ENCODE measurements at places on chromosomes 2 and 18. TPM values are rescaled to one million over a fixed set of nuclear protein-coding genes. Genes with fewer than 3 reads are reported as not detected.

- DNase-seq = no peak
These were observed 34.8 kb downstream of the ASB1 start for GRCh38 chr2:238461491-238461890.

DNA sequence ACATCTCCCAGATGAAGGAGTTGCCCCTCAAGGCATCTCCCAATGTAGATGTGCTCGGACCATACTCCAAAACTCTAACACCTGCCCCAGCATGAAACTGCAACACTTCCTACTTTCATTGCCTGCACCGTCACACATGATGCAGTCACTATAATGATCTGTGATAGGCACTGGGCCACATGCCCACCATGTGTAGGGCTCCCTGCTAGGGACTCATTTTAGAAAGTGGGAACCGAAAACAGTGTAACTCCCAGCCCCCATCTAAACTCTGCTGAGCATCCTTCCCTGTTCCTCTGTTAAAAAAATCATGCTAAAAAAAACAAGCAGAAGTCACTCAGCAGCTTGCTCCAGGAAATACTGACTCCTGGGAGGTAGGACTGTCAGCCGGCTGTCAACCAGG lies 496.1 kb upstream of the RAB6C start:
- no peak for DNase-seq

DNA sequence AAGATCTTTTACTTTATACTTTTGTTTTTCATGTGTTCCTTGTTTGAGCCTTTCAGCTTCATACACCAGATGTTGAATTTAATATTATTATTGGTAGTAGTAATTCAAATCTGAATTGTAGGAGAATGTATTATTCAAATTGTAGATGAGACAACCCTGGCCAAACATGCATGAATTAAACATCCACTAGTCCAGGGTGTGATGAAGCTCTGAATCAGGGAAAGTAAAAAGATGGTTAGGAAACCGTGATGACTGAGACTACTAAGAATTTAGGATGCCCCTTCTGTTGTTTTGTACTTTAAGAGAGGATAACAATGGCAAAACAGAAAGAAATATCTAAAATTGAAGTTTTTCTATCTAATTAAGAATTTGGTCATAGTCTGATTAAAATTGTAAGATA lies 227.8 kb upstream of the CDH2 start:
- no peak for DNase-seq

DNA sequence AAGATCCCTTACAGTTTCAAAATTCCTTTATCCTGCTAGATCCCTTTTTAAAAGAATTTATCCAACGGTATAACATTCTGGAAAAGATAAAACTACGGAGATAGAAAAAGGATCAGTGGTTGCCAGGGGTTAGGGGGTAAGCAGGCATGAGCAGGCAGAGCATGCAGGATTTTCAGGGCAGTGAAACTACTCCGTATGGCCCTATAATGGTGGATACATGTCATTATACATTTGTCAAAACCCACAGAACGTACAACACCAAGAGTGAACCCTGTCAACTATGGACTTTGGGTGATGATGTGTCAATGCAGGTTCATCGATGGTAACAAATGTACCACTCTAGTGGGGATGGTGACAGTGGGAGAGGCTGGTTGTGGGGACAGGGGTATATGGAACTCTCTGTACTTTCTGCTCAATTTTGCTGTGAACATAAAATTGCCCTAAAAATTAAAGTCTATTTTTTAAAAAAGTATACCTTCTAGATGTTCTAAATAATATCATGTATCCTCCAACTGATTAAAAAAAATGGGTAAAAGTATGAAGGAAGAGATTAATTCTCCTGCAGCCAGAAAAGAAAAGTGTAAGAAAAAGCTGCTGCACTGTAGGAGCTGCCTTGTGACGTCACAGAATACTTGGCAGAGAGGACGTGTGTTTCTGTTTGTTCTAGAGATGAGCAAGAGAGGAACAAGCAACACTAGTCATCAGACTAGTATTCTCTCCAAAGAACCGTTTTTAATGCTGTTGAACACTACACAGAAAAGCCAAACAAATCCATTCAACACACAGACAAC lies 23.6 kb downstream of the ANKRD44 start:
- no peak for DNase-seq

Gene PDK1
- total RNA-seq = 7.7 TPM

Gene SLC5A7
- not detected for total RNA-seq

- DNase-seq = no peak
These were observed 57.1 kb upstream of the PAX3 start for GRCh38 chr2:222355860-222356259.

- peak; percentile 36 for DNase-seq
These were observed 68.4 kb downstream of the NAB1 start for GRCh38 chr2:190717306-190717705.

DNA sequence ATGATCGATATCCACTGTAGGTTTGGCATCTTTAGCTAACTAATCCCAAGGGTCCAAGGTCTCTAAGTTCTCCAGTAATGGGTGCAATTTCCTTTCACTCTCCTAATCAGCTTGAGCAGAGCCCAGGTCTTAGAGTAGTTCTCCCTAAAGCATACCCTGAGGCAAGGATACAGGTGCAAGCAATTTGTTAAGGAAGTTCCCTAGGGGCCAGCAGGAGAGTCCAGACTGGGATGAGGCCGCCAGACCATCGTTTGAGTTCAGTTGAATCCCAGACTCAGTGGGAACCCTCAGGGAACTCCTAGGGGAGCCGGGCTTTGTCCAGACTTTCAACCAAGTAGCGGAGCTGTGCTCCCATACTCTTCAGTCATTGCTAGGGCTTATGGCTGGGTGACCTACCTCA lies 835.4 kb upstream of the CDH2 start:
- DNase-seq = no peak

Gene UGT1A5
- not detected for total RNA-seq

Gene MAP2
- 61.2 TPM for total RNA-seq

- DNase-seq = peak; percentile 99
These were observed 118.5 kb downstream of the NRP2 start for GRCh38 chr2:205800773-205801172.

DNA sequence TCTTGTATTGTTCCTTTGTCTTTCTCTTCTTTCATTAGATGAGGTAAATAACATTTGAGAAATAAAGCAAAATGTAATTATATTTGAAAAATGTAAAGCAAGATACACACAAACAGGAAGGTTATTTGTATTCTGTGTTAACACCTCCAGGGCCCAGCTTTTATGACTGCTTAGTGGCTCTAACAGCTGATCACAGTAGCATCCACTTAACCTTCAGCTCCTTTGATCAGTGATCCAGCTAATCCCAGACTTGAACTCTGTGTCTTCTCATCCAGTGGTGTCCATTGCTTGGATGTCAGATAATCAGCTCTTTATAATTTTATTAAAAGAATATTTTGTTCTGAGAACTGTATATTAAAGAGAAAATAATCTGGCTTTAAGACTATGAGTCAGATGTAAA lies 44.5 kb downstream of the PSMD14 start:
- DNase-seq = no peak

Gene LYG1
- total RNA-seq = 0.35 TPM

Gene BIN1
- 36.9 TPM for total RNA-seq

- DNase-seq = peak; percentile 59
These were observed 17.2 kb downstream of the SH3YL1 start for GRCh38 chr2:246489-247144.

GRCh38 chr2:153532140-153532539 lies 53.6 kb upstream of the RPRM start:
- DNase-seq = no peak

- no peak for DNase-seq
These were observed 5.4 kb downstream of the GDF7 start for GRCh38 chr2:20672201-20672951.

GRCh38 chr2:39743269-39743776 lies 35.7 kb downstream of the THUMPD2 start:
- no peak for DNase-seq

- DNase-seq = no peak
These were observed 159.0 kb downstream of the RDH14 start for GRCh38 chr2:18401471-18401870.

GRCh38 chr18:57353940-57354461 lies 1.6 kb downstream of the ST8SIA3 start:
- DNase-seq = peak; percentile 22

Gene AFF3
- total RNA-seq = 0.16 TPM

DNA sequence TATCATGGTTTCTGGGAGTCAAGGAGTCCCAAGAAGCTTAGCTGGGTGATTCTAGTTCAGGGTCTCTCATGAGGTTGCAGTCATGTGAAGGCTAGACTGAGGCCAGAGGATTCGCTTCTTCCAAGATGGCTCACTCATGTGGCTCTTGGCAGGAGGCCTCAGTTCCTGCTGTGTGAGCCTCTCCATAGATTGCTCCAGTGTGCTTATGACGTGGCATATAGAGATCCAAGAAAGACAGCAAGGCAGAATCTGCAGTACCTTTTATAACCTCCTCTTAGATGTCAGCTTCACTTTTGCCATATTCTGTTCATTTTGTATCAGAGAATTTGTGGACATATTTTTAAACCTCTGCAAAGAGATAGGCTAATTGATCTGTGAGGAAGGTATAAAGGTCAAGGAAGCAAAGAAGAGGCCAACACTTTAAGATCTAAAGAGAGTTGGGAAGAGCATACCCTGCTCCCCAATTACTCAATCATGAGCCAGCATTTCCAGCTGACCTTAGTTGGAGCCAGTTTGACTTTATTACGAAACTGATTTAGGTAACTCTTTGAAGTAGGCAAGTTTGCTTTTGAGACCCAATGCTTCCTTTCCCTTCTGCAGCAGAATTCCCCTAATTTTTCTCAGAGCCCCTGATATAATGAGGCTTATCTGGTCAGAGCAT lies 134.7 kb downstream of the EML6 start:
- DNase-seq = no peak

Gene SS18
- total RNA-seq = 68.4 TPM

Gene SULT1C4
- 28.2 TPM for total RNA-seq

DNA sequence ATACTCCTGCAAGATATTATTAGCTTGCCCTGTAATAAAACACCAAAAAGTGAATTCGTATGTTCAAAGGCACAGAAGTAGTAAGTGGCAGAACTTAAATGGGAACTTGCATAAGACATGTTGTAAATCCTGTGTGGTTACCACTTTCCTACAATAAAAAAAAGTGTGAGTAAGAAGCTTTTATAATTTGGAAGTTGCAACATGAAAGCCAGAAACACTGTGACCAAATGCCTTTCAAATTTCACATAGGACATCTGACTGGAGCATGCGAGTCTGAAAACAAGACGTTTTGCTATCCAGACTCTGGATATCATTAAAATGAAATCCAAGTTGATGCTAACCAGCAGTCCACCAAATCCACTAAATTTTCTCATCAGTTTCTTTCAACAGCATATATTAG lies 886.2 kb upstream of the NRXN1 start:
- no peak for DNase-seq

- no peak for DNase-seq
These were observed 169.3 kb downstream of the KCNE4 start for GRCh38 chr2:223221139-223221835.

Gene PCBP1
- 360 TPM for total RNA-seq

DNA sequence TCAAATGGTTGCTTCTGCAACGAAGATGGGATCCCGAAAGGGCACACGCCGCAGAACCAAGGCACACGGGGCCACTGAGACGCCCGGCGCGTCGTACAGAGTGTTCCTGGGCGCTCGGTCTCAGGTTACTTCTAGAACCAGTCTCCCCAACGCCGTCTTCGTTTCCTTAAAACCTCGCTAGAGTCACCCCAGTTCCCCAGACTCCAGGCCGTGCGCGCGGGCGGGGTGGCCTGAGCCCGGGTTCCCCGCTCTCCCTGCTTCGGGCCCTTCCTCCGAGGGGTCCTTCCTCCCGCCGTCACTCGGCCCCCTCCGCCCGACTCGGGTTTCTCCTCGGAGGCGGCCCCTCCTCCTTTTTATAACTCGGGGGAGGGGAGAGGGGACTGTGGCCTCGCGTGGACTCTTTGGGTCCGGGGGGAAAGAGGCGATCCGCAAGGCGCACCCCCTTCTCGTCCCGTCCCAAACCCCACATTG lies 774 bp upstream of the FZD7 start:
- DNase-seq = peak; percentile 16

DNA sequence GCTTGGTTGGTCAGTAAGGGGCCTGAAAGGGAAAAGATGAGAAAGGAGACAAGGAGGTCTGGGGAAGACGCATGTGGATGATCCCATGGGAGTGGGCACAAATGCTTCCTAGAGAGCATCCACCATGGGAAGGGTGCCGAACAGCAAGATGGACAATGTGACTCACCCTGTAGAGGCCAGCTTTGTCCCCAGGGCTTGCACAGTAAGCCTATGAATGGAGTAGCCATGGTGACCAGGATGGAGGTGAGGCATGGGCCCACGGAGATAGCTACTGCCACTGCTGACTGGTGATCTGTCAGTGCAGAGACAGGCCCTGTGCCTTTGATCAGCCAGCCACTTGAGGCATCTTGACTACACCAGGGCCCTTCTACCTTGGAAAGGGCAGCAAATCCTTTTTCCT lies 172.6 kb downstream of the HAUS1 start:
- no peak for DNase-seq

Gene CTNNA2
- not detected for total RNA-seq

GRCh38 chr18:14104906-14105748 lies 27.1 kb downstream of the ZNF519 start:
- no peak for DNase-seq

DNA sequence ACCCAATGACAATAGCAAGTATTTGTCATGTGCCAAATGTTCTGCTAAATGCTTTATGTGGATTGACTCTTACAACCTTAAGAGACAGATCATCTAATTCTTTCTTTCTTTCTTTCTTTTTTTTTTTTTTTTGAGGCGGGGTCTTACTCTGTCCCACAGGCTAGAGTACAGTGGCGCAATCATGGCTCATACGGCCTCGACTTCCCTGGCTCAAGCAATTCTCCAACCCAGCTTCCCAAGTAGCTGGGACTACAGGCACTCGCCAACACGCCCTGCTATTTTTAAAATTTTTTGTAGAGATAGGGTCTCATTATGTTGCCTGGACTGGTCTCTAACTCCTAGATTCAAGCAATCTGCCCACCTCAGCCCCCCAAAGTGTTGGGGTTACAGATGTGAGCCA lies 21.4 kb downstream of the TMEM247 start:
- no peak for DNase-seq

- DNase-seq = no peak
These were observed 101.2 kb downstream of the FSHR start for GRCh38 chr2:49053156-49053555.

- peak; percentile 28 for DNase-seq
These were observed 220.3 kb upstream of the EPAS1 start for GRCh38 chr2:46076875-46077274.

DNA sequence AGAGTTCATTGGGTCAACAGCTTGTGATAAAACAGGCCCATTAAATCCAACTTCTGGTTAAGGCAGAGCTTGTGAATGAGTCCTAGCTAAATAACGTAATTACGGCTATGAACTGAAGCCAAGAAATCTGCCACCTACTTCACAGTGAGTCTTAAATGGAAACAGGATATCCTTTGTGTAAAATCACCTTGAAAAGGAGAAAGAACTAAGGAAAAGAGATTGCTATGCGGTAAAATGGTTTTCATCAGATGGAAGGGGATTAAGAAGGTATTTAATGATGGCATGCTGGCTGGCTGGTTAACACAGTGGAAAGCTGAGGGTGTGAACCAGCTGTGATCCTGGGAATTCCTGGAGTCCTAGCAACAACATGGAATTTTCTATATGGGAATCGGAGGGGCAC lies 156.6 kb downstream of the DOK6 start:
- DNase-seq = no peak

DNA sequence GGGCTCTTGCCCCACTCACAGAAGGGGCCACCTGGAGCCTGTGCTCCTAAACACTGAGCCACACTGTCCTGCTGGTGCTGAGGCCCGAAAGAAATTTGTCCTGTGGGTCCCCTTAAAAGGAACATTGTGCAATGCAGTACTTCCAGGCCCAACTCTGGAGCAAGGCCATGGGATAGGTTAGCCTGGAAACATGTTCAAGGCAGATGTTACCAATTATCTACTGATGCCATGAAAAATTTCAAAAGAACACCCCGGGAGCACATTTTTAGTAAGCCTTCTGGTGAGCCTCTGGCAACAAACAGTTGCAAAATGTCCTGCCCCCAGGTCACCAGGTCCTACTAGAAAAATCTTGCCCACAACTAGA lies 12.3 kb upstream of the PTMA start:
- DNase-seq = no peak
